Stimulated activated CD8-positive, alpha-beta memory T cell treated with anti-CD3 and anti-CD28 coated beads, Interleukin-15, amount 100 ng/mL, for 24 hours (primary cell): ENCODE measurements at places on chromosomes 5 and 9.

DNA sequence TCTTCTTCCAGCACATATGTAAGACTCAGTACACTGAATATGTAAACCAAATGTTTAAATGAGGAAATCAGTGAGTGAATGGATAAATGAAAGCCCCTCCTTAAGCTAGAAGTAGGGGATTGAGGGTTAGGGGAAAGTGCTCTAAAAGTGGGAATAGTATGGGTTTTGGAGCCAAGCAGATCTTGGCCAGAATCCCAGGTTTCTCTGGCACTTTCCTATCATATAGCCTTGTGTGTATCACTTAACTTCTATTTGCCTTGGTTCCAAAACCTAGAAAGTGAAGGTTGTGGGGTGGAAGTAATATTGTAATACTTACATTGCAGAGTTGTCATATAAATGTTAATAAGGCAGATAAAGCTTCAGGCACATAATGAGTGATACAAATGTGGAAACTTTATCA, 45.0 kb upstream of the SV2C start:
- no peak for DNase-seq

DNA sequence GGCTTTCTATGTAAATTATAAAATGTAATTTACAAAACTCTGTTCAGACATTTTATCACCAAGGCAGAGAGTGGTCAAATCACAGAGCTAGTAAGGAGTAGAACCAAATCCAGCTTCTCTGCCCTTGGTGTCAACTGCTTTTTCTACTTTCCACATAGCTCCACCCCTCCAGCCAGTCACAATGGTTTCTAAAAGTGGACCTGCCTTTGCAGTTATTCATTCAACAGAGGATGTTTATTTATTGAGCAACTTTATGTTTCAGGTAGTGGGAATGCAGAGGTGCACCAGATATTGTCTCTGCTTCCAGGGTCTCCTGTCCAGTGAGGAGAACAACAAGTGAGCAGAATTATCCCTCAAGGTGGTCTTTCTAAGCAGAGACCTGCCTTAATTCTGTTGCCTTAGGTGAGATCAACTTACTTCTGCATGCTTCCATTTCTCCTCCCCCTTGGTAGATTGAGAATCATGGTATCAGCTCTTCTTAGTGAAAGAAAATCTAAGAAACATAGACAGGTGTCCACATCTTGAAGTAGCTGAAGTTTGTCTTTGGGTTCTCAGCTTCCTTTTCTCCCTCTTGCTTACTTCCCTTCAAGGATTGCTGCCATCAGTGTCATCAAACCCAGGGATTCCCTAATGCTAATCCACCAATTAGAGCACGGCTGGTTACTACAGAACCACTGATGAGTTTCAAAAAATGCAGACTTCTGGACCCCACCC, 17.2 kb upstream of the PDCD1LG2 start:
- DNase-seq = no peak

- DNase-seq = peak; percentile 72
Measured at GRCh38 chr5:132064738-132065331, 4.4 kb downstream of the IL3 start.

DNA sequence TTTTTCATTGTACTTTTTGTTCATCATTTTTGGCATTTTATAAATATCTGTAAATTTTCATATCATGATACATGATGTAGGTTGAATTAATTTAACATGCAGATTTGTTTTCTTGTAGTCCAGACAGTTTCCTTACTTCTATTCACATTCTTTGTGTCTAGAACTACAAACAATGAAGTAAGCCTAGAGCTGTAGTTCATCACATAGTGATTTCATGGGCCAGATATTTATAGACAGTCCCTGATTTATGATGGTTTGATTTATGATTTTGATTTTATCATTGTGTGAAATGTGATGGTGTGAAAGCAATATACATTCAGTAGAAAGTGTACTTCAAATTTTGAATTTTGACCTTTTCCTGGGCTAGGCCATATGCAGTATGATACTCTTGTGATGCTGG, 139.0 kb downstream of the ARHGEF28 start:
- DNase-seq = no peak

GRCh38 chr9:124776954-124777648, at the start of gene OLFML2A:
Gene OLFML2A (plus strand): TSS chr9:124777133. CDS start chr9:124777271, 138 bp downstream.
- no peak for DNase-seq

DNA sequence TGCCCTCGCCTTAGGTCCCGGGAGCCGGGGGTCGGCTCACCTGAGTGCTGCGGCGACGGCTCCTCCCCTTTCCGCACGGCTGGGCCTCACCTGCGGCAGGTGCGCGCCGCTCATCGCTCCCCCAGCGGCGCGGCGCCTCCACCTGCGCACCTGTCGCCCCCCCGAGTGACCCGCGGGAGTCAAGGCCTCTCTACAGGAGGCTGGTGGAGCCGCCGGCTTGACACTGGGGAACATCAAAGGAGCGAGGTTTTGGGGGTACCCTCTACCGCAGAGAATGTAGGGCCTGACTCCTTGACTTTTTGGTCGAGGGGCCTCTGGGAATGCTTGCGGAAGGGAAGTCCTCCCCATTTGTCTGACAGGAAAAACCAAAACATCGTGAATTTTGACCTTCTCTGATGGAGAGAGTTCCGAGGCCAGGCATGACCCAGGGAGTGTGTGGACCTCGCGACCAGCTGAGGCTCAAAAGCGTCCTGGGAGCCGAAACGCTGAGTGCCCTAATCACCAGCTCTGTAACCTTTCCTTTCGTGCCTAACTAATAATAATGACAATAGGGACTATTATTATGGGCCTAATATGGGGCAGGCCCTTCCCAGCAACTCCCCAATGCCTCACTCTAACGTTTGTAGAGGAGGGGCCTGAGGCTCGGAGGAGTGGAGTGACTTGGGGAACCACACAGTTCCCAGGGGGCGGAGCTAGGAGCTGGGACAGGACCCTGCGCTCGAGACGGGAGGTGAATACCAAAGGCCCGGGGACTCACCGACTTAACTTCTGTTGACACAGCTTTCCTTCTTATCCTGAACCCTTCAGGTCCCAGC, 714 bp upstream of the IER5L start:
- DNase-seq = no peak

DNA sequence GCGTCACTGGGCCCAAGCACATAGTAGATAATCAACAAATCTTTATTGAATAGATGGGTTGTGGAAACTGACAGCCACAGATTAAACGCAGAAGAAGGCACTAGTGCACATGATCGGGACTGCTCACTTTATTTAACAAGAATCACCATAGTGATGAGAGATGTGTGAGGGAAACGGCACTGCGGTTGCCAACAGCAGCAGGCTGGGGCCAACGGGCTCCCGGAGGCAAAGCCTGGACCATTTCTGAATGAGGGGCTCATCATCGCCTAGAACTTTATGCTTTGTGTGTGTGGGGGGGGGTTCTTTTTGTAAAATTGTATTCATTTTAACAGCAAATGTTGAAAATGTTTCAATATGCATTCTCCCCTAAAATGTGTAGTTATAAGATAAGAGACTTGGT, 61.9 kb upstream of the RUFY1 start:
- no peak for DNase-seq

- no peak for DNase-seq
Measured at GRCh38 chr9:136590821-136591752, 45.2 kb upstream of the NOTCH1 start.

- no peak for DNase-seq
Measured at GRCh38 chr9:82531795-82532194, 531.1 kb downstream of the RASEF start.

- DNase-seq = no peak
Measured at GRCh38 chr5:11709021-11709420, 195.2 kb downstream of the CTNND2 start.

- no peak for DNase-seq
Measured at GRCh38 chr9:4936277-4936676, 48.8 kb upstream of the JAK2 start.

DNA sequence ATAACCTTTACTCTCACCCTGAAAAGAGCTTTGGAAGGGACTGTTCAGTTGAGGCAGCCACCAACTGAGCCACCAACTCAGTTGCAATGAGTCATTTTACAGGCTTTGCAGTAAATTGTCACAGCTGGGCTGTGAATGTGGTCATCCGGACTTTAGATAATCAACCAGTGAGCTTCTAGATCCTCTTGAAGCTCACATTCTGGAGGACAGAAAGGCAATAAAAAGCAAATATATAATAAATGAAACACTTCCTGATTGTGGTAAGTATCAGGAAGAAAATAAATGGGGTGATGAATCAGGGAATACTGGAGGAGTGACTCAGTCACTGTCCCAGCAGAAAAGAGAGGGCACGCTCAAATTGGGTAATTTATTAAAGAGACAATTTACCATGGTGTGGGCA, 13.2 kb upstream of the C5orf58 start:
- no peak for DNase-seq

- DNase-seq = no peak
Measured at GRCh38 chr5:154653418-154653763, 101.8 kb upstream of the LARP1 start.

DNA sequence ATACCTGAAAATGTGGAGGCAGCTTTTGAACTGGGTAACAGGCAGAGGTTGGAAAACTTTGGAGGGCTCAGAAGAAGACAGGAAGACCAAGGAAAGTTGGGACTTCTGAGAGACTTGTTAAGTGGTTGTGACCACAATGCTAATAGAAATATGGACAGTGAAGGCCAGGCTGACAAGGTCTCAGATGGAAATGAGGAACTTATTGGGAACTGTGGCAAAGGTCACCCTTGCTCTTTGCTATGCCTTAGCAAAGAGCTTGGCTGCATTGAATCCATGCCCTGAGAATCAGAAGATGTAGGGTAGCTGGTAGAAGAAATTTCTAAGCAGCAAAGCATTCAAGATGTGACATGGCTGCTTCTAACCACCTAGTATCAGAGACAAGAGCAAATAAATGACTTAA, 244.4 kb upstream of the ADRA1B start:
- DNase-seq = no peak

GRCh38 chr5:84292788-84293653, 91.7 kb downstream of the EDIL3 start:
- no peak for DNase-seq

DNA sequence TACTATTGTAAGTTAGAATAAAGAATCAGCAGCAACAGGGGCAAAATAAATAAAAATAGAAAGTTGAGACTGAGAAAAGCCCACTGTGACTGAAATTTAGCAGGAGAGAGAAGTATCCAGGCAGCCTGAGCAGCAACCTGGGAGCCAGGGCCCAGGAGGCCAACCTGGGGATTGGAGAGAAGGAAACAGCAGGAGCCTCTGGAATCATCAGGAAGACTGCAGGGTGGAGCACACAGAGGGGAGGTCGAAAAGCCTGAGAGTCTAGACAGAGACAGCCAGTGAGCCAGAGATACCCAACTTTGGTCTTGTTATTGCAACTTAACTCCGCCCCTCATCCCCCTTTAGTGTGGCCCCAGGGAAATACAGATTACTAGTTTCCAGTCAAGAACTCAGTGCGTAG, 98.6 kb downstream of the SLC1A3 start:
- DNase-seq = no peak

DNA sequence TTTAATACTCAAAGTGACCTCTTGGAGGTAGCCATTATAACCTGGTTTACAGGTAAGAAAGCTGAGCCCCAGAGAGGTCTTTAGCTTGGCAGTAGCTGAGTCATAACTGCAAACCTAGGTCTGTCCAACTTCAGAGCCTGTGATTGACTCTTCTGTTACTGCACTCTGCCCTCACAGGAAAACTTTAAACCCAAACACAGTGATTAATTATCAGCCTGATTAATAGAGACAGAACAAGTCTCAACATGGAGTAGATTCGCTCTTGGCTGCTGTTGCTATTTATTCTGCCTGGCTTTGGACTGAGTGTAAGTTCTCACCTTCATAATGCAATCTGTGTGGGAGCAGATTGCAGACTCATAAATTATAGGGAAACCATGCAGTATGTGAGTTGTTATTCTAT, 27.4 kb upstream of the TXN start:
- no peak for DNase-seq

- DNase-seq = no peak
Measured at GRCh38 chr9:6870650-6871477, 113.1 kb downstream of the KDM4C start.

GRCh38 chr9:115651461-115651860, 502.1 kb upstream of the PAPPA start:
- no peak for DNase-seq

DNA sequence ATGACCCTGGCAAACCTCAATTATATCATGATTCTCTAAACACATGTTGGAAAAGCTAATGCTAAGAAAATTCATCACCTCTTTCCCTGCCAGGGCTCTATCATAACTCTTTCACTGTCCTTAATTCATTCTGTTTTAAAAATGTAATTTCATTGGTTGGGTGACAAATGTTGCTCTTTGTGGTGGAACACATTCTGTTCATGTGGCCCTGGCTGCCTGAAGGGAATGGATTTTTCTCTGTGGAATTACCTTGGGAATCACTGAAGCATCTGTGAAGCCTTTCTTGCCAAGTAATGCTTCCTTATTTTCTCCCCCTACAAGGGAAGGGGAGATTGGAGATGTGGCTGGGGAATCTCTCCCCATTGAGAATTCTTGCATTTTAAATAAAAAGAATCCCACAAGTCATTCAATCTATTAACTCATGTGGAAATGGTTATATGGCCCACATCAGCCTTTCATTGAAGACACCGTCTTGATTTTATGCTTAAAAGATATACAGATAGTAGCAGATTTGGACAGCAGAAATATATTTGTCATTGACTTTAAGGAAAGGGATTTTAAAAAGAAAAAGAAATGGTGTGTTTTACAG, 201.8 kb upstream of the NMUR2 start:
- no peak for DNase-seq

- DNase-seq = no peak
Measured at GRCh38 chr9:27600256-27600655, 27.0 kb upstream of the C9orf72 start.
